ENCODE measurements at places on chromosomes 7 and 10.

DNA sequence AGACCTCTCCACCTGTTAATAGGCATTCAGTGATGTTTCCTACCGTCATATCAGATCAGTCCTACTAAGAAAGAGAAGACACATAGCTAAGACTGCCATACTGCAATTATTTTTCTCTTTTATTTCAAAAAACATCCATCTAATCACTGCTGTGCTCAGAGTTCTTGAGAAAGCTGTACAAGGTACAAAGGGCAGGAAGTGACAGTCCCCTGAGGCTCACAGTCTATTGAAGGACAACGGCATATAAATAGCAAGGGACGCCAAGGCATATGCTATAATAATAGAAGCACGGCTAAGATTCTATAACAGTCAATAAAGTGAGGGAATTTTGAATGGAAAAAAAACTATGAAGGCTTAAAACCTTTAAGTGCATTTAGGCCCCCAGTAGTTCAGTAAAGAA is 415.3 kb upstream of the NRP1 start:
- no peak for DNase-seq

GRCh38 chr10:55378196-55378595 is 577.2 kb upstream of the PCDH15 start:
- DNase-seq = no peak

DNA sequence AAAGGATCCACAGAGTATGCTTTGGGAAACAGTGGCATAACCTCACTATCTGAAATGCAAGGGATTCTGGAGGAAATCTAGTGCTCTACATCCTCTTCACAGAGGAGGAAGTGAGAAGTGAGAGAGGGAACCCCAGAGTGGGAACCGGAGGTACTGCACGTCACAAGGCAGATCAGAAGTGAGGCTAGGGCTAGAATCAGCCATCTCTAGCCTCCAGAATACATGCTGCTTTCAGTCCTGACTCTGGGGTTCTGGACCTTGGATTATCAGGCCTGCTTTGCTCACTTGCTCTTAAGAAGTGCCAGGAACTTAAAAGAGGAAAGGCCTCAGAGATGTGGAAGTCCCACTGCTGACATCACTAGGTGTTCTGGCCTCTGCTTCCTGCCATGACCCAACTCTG is 25.7 kb downstream of the ZNF503 start:
- no peak for DNase-seq

DNA sequence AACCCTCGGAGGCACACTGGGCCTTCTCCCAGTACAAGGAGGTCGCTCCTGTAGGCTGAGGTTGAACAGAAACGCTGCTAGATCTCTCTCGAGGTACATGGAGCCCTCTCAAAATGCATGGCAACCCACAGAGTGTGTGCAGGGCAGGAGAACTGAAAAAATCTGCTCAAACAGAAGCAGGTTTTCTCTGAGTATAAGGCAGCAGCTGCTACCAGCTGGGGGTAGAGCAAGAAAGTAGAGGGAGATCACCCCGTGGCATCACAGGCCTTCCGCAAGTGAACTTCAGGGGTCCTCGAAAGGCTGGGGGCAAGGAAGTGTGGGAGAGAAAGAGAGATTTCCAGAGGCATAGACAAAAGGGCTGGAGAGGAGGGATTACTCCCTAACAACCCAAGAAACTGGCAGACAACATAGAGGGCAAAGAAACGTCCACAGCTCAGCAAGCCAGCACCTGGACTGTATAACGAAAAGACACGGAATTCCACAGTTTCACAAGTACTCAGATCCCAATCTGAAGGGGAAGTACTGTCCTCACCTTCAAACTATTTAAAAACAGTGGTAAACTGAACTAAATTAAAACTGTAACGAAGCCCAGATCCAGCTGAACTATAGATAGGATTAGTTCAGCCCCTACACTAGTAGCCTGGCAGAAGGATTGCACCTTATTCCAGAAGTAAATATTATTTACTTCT is 299.2 kb downstream of the IPMK start:
- DNase-seq = no peak

GRCh38 chr10:17075533-17076359 is 53.9 kb downstream of the CUBN start:
- no peak for DNase-seq

- no peak for DNase-seq
Observed at GRCh38 chr7:48255046-48255445, 83.8 kb downstream of the ABCA13 start.

DNA sequence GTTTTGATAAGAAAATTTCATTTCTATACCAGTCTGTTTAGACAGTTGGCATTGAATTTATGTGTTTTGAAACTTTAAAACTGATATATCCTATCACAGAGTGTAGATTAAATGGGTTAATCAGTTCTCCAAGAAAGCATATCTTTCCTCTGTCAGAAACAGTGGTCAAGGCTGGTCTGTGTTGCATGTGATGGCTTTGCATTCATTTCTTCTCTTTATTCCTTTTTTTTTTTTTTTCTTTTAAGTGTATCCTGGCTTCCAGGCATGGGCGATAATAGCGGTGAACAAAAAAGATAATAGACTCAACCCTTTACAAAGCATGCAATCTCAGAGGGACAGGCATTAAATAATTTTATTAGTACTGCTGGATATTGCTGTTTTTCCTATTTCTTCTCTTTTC is 136.6 kb downstream of the LRRC4 start:
- no peak for DNase-seq

GRCh38 chr10:104966563-104967297 is 325.6 kb downstream of the SORCS3 start:
- no peak for DNase-seq

DNA sequence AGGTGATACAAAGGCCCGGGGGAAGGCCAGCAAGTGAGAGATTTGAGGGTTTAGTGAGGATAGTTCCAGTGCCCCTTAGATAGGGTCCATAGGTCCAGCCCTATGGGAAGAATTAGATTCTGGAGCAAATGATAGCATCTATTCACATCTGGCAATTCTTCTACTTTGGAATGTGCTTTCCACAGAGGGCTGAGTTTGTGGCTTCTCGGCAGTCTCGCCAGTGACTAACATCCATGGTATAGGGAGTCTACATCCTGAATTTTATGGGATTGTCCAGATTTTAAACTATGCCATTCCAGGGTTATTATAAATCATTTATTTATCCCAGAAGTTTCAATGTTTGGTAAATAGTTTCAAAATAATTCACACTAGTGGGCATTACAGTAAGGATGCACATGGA is 207.3 kb upstream of the ADO start:
- no peak for DNase-seq

DNA sequence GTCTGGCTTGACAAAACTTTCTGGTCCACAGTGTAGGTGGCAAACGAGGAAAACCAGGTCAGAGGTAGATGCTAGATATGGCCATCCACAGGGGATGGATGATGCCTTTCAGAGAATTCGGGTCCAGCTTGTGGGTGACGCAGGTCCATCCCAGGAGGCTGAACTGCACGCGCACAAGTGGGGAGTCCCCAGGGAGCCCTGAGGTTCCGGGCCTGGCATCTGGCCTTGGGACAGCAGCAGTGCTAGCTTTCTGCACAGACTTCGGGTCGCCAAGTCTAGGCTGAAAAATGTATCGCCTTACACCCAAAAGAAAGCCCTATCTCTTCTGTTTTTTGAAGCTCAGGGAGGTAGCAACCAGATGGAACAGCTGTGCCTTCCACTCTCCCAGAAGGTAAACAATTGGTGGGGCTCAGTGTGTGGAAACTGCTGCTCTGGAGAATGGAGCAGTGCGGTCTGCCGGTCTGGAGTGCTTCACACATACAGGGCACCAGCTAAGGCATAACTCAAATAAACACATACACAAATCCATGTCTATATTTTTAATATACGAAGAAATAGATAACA is 119.3 kb upstream of the ACBD5 start:
- DNase-seq = no peak

DNA sequence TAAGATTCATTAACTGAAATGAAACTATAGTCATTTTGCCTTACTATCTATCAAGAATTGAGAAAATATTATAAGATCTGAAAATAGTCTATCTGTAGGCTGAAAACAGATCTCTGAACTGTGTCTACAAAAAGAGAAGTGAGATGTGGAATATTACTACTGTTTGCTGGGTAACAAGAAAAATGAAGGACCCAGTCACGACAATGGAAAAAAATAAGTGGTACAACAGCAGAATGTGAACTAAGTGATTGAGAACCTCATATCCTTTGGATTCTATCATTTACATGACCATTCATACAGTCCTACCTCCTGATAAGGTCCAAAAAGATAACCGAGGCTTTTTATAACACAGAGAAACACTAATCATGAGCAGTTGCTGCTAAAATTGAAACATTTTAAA is 94.3 kb downstream of the UBE2H start:
- DNase-seq = no peak

DNA sequence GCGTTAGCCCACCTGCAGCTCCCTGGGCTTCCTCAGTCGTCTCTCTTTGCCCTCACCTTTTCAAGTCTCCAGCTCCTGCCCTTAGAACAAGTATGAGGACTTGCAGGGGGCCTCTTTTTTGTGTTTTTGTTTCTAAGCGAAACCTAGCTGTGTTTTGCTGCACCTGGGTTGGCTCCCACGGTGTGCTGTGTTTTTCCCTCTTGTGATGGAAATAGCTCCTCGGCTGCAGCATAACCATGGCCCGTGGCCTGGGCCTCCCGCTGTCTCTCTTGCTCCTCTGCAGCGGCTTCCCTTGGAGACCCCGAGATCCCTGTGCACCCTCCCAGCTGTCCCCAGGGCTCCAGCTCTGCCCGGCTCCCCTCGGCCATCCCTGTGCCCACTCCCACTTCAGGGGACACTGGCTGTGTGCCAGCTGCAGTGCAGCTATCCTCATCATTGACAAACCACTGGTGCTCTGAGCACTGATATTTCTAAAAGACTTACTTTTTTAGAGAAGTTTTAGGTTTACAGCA is 75.6 kb upstream of the TCERG1L start:
- no peak for DNase-seq

DNA sequence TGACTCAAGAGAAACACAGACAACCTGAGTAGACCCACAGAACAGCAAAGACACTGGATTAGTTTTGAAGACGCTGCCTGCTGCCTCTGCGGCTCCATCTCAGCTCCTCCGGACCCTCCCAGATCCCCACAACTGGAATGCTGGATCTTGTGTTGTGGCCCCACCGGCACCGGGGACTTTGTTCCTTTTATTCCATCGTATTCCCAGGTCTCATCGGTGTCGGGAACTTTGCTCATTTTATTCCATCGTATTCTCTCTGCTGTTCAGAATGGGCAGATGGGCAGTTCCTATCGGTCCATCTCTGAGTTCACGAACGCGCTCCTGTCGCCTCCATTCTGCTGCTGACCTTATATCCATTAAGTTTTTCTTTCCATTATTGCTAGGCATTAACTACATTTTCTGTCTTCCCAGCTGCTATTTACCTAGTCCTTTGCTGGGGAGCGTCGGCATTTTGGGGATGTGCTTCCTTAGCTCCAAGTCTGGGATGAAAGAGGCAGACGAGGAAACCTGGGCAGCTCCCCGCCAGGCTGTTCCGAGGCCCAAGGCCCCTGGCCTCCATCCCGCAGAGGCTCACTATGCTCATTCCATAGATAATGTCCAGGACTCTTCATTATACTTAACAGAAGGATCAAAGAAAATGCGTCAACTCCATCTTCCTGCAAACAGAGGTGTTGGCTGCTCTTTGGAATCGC is 192.4 kb downstream of the MAD1L1 start:
- no peak for DNase-seq

DNA sequence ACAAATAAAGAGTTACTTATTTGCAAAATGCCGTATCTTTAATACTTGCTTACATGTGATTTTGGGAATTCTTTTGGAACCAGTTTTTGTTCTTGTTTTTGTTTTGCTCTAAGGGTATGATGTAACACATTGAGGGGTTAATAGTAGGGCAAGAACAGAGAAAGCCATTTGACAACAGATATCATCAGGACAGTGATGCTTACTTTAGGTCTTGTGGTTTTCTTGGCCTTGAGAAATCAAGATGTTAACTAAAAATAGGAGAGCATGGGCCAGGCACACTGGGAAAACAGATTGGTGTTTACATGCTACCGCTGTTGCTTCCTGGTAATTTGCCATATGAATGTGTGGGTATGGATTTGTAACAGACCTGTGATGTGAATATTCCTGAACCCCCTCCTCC is 3.7 kb downstream of the SAMD8 start:
- DNase-seq = no peak

GRCh38 chr7:96685353-96685752 is 24.3 kb downstream of the SEM1 start:
- DNase-seq = no peak

DNA sequence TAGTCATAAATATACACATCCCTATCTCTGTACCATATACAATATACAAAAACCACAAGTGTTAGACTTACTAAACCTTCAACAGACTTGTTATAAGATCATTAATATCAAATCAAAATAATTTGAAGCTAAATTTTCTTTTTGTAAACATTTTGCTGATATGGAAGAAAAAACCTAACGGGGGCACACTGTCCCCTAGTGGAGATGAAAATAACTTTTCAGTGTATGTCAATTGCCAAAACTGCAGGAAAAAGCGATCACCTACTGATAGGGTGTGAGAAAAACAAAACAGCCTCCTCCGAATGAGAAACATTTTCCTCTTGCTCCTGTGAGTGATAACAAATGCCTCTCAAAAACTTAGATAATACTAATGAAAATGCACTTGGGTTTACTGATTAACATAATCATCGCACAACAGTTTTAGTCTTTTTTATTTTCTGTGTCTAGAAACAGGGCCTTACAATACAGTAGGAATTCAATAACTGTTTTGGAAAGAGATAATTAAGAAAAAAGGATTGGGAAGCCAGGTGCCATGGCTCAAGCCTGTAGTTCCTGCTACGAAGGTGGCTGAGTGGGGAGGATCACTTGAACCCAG is 322.7 kb downstream of the CRPPA start:
- DNase-seq = no peak

- no peak for DNase-seq
Observed at GRCh38 chr7:135761751-135762488, 13.3 kb upstream of the FAM180A start.

GRCh38 chr7:132130497-132130896 is 445.8 kb downstream of the PLXNA4 start:
- DNase-seq = no peak

DNA sequence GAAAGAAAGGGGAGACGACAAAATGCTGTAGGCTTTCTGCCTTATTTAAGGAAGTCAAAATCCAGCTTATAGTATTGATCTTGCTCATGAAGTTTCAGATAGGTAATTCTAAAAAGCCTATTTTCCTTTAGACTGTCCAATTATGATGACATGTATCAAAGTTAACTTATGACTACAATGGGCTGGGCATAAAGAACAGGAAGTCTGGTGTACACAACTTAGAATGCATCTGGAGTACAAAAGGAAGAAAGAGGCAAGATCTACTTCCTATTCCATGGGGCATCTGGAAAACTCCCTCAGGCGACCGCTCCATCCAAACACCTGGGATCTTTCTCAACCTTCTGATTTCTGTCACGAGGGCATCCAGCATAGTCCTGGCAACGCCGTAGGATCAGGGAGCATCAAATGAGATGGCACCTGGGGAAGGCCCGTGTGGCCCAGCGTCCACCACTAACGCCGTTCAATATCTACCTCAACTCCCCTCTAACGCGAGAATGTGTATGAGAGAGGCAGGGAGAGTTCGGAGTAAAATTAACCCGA is 512 bp downstream of the FAM24B start:
- no peak for DNase-seq

DNA sequence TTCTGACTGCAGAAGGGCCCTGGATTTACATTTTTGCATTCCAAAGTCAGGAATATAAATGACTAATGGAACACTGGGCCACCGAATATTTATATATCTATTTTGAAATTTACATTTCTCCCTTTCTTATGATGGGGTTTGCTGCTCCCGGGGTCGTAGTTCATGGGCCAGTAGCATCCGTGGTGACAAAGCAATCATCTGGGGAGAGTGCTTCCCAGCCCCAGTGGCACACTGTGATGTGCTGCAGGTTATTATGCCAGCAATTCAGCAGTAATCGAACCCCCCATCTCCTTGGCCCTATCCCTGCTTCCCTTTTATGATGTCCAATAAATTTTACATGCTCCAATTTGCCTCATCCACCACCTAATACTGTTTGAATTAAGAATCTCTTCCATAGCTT is 837.5 kb downstream of the LRMDA start:
- DNase-seq = no peak

Data from stimulated activated CD8-positive, alpha-beta memory T cell treated with anti-CD3 and anti-CD28 coated beads, Interleukin-15, amount 100 ng/mL, for 4 hours (primary cell).